ENCODE measurements at places on chromosomes 2 and 18.

- no peak for DNase-seq
These were observed 112.6 kb downstream of the ZBTB7C start for GRCh38 chr18:48296581-48296980.

DNA sequence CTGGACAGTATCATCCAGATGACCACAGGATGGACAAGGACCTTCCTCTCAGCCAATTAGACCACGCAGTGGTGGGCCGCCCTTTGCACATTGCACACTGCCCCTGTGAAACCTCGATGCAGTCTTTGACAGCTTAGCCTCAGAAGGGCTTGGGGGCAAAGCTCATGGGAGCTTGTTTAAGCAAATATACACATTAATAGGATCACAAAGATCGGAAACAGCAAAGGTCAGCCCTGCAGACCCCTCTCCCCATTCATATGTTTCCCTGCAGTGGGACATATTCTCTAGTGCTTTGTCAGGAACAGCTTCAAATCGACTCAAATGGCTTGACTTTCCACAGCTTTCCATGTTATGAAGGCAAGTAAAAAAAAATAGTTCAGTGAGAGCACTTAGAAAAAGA is 189.6 kb upstream of the LYPD1 start:
- no peak for DNase-seq

- peak; percentile 11 for DNase-seq
These were observed 8.0 kb downstream of the GLI2 start for GRCh38 chr2:120743657-120744056.

DNA sequence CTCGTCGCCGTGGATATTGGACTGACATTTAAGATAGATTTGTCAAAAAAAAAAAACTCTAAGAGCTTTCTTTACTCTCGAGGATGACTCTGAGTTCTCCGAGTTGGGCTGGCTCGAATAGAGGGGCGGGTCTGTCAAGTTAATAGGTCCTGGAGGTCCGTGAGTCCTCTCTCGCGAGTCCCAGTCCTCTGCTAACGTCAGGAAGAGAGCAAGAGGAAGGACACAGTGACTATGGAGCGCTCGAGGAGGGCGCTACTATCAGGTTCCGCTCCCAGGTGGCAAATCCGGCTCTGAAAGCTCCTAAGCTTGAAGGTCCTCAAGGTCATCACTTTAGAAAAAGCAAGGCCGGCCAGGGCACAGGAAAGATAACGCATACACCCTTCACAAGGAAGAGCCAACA is 404 bp upstream of the AKAIN1 start:
- no peak for DNase-seq

GRCh38 chr2:54394392-54394791 is 61.7 kb upstream of the SPTBN1 start:
- DNase-seq: no peak

DNA sequence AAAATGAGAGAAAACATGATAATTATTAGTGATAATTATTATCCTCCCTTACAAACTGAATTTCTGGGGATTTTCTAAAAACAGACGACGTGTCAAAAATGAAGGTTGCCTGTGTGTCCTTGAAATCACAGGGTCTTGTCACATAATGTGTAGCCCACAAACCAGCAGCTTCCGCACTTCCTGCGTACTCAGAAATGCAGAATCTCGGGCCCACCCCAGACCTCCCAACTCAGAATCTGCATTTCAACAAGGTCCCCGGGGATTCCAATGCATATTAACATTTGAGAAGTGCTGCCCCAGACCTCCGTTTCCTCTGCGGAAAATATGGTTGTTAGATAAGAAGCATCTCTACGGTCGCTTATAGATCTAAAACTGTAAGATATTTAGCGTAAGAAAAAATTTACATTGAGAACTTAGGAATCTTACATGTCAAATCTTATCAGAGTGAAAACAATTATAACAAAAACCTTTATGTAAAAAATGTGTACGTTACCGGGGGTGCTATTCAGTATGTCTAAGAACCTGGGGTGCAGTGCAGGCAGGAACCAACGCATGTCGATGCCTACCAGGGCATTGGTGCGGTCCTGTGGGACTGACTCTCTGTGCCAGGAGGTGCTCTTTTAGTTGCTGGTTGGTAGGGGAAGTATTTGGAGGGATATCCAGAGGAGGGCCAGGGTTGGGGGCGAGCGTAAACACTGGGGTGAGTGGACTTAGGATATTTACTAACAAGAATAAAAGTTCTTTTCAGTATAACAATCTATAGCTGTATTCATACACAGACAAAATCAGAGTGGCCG is 15.2 kb downstream of the CDKL4 start:
- DNase-seq: peak; percentile 66

DNA sequence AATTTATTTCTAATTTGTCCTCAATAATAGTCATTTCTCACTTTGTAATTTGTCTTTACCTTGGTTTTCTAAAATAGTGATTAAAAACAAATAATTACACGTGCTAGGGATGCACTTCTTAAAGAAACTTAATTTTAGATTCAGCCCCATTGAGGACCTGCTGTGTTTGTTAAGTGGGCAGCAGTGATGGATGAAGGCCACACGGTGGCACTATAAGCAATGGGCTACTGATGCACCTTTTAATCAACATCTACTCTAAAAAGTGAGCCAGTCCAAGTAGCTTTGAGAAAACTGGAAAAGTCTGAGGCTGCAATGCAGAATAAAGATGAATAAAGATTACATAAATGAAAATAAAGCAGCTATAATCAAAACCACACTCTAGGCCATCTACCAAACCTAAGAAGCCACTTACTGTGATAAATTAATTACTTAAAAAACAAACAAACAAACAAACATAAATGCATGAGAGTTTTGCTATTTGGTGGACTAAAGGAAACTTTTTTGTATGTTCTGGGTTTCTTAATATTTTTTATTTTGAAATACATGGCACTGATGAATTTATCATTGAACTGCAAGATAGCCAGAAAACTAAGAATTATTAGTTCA is 89.3 kb downstream of the PDE11A start:
- peak; percentile 67 for DNase-seq

DNA sequence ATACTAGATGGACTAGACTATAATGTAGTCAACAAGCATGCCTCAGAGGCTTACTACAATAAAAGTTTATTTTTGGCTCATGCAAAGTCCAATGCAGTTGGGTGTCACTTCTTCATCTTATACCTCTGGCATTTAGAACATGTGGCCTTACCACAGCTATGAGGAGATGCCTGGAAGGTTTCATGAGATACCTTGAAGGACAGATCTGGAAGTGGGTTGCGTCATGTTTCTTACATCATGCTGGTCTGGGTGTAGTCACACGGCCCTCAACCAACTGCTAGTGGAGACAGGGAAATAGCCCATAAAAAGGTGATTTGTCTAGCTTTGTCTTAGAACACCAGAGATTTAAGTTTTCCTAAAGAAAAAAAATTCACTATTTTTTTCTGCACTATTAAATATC is 91.7 kb upstream of the MMADHC start:
- peak; percentile 2 for DNase-seq

DNA sequence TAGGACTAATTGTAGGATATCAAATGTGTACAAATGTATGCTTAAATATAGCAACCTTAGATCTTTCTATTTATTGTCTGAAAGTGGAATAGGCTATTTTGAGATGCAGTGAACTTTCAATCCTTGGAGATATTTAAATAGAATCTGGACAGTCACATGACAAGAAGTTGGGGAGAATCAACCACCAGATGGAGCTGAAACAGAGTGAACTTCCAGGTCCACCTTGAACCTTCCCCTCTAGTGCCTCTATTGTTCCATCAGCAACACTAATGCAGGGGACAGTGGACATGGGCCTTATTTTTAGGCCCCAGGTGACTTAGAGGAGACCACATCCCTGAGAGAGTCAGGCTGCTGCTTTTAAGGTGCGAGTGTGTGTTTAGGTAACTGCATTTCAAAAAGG is 37.0 kb upstream of the CRIM1 start:
- peak; percentile 3 for DNase-seq

- DNase-seq: no peak
These were observed 16.9 kb downstream of the IMPA2 start for GRCh38 chr18:11998193-11998592.

- no peak for DNase-seq
These were observed 131.3 kb downstream of the CTIF start for GRCh38 chr18:48669991-48670750.

DNA sequence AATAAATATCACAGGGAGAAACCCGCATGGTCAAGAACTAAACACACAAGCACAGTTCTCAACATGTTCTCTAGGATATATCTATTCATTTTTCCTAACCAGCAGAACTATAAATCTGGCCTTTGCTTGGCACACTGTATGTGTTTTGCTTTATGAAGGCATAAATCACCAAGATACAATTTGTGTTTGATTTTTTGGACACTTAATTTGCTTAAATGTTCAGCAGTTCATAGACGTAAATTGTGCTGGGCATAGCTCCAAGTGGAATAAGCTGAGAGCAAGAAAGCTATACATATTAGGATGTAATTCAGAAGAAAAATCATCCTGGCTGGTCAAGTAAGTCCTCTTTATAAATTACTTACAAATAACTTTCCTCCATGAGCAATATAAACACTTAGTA is 341.5 kb upstream of the ATP5MC3 start:
- DNase-seq: no peak

DNA sequence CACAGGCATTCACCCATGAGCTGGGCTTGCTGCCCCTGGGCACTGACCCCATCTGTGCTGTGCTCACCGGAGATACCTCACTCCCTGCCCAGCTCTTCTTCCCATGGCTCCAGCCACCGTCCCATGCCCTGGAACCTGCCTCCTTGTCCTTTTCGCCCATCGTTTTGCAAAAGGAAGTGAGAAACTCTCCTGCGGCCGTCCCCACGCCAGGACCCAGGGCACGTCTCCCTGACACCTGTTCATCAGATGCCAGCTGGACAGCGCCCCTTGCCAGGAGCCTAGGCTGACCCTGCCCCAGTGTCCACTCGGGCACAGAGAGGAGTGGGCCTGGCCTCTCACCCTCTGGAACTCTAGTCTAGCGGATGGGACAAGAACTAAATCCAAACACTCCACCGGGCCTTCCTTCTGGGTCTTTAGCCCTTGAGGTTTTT is 238.6 kb downstream of the SEPTIN10 start:
- no peak for DNase-seq

DNA sequence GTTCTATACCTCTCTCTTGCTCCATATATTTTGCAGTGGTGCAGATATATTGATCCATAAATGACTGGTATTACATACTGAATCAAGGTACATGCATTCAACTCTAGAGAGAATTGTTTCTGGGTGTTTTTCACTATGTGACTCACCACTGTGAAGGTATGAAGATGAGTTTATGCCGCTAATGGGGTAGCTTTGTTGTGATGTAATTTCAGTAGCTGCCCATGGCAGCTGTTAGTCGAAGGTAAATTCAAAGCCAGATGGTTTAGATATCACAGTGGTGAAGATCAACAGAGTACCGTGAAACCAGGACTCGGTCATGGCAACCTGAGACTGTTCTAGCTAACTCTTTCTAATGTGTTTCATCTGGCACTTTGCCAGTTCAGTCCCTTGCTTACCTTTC is 50.4 kb downstream of the PKP4 start:
- no peak for DNase-seq

GRCh38 chr2:16137080-16137755 is 196.9 kb downstream of the MYCN start:
- no peak for DNase-seq

DNA sequence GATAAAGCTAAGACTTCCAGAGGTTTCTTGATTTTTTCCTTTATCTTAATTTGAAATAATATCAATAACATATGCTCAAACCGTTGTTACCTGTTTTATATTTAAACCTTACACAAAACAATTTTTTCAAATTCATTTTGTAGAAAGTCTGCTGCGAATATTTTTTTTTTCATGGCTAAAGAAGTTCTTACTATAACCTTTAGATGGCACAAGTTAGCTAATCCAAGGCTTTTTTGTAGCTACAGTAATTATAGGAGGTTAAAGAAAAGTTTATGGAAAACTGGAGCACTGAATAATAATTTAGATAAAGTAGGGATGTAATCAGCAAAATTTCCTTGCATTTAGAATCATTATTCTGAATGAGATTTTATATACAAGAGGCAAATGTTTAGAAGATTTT is 78.0 kb upstream of the PNPT1 start:
- DNase-seq: no peak

GRCh38 chr2:45806563-45807358 is 155.3 kb downstream of the PRKCE start:
- DNase-seq: no peak

GRCh38 chr2:215572341-215572848 is 136.5 kb upstream of the FN1 start:
- no peak for DNase-seq

- no peak for DNase-seq
These were observed 13.2 kb upstream of the NCK2 start for GRCh38 chr2:105731511-105731910.

DNA sequence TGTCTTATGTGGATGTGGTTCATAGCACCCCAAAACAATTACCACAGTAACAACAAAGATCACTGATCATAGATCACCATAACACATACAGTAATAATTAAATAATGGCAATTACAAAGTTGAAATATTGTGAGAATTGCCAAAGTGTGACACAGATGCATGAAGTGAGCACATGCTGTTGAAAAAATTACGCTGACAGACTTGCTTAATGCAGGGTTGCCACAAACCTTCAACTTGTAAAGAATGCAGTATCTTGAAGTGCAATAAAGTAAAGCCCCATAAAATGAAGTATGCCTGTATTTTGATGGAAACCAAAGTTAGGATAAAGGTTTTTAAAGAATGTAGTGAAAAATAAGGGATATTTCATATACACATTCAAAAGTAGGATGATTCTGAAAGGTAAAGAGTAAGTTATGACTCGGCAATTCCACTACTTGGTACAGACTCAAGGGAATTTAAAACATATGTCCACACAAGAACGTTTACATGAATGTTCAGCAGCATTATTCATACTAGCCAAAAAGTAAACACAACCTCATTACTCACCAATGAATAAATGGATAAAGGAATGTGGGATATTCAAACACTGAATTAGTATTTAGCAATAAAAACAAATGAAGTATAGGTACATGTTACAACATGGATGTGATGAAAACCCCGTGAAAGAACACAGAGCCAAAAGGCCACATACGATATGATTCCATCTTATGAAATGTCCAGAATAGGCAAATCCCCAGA is 61.6 kb downstream of the SCN9A start:
- no peak for DNase-seq

DNA sequence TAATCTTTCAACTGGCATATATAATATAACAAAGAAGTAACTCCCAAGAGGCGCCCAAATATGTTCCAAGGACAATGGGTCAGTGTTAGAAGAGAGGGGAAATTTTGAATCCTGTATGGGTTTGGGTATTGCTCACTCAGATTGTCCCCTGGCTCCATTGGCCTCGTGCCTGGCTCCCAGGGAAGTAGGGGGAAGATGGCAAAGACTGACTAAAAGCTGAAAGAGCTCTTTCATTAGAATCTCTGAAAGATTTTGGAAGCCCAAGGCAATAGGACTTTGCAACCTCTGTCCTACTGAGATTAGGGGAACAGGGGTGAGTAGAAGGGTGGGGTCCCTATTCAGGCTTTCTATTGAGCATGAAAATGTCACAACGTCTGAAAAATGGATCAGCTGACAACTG is 1272.8 kb upstream of the ZEB2 start:
- no peak for DNase-seq

DNA sequence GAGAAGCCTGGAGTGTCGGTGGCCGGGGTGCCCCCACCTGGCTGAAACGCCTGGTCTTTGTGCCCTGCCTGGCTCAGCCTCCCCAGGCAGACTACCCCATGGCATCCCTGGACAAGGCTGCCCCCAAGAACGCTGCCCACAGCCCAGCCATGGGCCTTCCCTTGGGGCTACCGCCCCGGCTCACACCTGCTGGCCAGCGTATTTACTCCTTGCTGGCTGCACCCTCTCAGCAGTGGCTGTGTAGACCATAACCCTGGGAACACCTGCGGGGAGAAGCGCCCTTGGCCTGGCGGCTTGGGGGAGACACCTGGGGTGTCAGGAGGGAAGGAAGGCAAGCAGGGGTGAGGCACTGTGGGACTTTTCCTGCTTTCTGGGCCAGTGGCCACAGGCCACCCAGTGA is 17.3 kb downstream of the CAPN10 start:
- no peak for DNase-seq

Data from erythroblast (primary cell).